ENCODE measurements at places on chromosomes 13 and 19.
A peak's percentile ranks its signal among the peaks of the same experiment; 100 is the strongest.

GRCh38 chr13:34772881-34773280, 169.2 kb upstream of the NBEA start:
- no peak for DNase-seq

DNA sequence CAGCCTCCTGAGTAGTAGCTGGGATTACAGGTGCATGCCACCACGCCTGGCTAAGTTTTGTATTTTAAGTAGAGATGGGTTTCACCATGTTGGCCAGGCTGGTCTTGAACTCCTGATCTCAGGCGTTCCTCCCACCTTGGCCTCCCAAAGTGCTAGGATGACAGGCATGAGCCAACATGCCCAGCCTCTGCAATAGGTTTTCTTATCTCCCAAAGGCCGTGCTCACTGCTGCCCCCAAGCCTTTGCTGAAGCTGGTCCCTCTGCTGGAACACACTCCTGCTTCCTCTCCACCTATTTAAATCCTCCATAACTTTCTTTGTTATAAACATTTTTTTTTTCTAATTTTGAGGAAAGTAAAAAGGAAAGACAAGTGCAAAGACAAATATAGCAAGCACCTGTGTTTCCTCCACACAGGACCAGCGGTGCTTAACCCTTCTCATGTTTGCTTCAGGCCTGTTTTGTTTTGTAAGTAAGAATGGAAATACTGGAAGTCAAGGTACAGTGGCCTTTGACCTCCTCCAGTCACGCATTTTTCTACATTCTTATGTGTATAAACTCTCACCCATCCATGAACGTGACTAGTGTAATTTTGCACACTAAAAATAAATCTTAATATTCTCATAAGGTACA, 14.5 kb upstream of the TNFAIP8L1 start:
- no peak for DNase-seq

GRCh38 chr13:81230386-81230785, 889.5 kb upstream of the SPRY2 start:
- no peak for DNase-seq

GRCh38 chr19:3979289-3979673, 6.0 kb downstream of the EEF2 start:
- DNase-seq, result no peak

- no peak for DNase-seq
These were observed 45.0 kb downstream of the RASA3 start for GRCh38 chr13:114087430-114087829.

- no peak for DNase-seq
These were observed 155.7 kb downstream of the ENOX1 start for GRCh38 chr13:43631106-43631505.

GRCh38 chr13:42615691-42616090, 41.7 kb downstream of the TNFSF11 start:
- no peak for DNase-seq

- no peak for DNase-seq
These were observed 74.5 kb upstream of the NBEA start for GRCh38 chr13:34867590-34867989.

DNA sequence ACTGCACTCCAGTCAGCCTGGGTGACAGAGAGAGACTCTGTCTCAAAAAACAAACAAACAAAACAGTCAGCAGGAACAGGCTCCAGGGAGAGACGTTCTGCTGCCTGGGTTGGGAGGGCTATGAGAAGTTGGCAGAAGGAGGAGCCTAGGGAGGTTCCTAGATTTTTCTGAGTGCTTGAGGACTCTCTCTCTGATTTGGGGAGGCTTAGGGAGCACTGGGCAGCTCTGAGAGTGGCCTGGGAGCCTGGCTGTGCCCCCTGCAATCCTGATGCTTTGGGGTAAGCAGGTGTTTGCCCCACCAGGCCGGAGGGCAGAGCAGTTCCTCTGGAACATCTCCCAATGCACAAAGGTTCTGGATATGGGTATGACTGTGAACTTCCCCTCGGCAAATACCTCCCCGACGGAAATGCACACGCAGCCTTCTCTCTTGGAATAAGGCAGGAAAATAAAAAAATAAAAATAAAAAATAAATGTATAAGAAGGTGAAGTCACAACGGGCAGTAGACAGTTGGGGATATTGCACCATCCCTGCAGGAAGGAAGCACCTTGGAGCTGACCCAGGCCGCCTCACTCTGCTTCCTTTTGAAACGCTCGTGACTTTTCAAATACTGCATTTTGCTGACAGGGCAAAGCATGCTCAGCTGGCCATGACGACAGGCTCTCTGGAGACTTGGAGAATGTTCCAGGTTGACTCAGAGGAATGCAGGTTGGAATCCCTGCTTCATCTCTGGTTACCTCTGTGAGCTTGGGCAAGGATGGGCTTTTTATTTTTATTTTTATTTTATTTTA, 26.5 kb upstream of the HOMER3 start:
- DNase-seq, result no peak

DNA sequence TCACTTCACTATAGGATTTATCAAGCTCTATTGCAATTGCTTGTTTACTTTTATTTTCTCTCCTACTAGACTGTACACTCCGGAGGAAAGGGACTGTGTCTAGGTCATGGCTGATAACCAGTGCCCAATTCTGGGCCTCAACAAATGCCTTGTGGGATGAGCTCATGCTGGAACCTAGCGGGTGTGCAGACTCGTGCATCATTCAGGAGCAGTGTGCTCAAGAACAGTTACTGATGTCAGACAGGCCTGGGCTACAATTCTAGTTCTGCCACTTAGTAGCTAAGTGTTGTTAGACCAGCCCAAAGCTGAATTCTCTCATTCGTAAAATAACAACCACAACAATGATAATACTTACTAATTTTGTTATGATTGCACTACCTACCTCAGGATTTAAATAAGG, 95.4 kb downstream of the CYSLTR2 start:
- DNase-seq, result no peak

- DNase-seq, result no peak
These were observed 12.6 kb downstream of the MKNK2 start for GRCh38 chr19:2038284-2039088.

DNA sequence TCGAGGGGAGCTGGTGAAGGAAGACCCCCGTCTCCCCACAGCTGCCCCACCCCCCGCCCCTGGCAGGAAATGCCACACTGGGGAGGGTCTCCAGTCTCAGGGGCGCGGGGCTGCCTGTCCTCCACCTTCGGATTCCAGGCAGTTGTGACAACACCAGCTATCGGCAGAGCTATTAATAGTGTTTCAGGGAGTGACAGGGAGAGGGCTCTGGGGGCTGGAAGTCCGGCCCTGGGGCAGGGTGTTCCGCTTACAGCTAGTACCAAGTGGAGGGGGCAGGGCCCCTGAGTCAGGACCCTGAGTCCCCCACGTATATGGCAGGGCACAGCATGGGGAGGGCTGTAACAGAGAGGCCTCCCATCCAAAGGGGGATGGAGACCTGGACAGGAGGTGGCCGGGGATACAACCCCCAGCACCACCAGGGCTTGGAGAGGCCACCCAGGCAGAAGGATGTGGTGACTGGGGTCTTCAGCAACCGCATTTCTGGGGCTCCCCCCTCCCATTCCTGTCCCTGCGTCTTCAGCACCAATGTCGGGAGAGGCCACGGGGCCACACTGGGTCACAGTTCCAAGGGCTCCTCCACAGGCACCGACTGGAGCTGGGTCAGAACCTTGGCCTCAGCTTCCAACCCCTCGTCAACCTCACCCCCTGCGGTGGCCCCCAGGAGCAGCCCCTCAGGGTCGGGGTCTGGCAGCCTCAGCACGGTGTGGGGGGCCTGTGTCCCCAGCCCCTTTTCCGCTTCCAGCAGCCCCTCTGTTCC, 3.9 kb downstream of the SIX5 start:
- DNase-seq, result no peak

- no peak for DNase-seq
These were observed 161.4 kb downstream of the EFNB2 start for GRCh38 chr13:106373989-106374572.

GRCh38 chr13:110557082-110557481, 4.4 kb downstream of the RAB20 start:
- DNase-seq, result no peak

- DNase-seq, result no peak
These were observed 5.1 kb downstream of the OR10H1 start for GRCh38 chr19:15810335-15810734.

DNA sequence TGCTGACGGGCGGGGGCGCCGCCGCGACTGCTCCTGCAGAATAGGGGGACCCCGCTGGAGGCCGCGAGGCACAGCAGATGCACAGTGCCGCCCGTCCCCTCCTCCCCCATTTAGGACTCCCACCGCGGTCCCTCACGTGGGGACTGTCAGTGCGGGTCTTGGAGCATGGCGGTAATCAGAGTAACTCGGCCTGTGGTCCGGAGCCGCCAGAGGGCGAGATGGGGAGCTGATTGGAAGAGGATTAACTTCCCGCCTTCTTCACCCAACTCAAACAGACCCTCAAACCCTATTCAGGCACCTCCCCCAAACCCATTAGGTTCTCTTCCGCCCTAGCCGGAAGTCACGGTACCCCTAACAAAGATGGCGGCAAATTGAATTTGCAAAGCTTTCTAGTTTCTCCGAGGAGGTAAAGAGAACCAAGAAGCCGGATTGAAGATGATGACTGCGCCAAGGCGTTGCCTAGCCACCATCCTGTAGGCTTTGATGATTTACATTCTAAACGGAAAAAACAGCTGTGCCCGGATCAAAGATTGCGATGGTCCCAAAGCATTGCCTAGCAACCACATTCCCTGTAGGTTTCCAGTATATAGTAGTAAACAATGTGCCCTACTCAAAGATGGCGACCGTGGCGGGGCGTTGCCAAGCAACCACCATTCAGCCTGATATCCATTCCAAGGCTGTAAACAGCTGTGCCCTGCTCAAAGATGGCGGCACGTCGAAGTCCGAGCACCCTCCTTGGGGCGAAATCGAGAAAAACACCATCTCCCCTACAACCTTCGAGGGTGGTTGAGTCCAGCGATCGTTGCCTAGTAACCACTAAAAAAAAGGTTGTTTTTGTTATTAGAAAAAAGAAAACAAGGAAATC, at the start of gene FUZ:
Gene FUZ (minus strand): TSS at position 296 of the 865 bp plus-strand sequence. CDS start 186 bp downstream, at position 110.
- peak; percentile 98 for DNase-seq

DNA sequence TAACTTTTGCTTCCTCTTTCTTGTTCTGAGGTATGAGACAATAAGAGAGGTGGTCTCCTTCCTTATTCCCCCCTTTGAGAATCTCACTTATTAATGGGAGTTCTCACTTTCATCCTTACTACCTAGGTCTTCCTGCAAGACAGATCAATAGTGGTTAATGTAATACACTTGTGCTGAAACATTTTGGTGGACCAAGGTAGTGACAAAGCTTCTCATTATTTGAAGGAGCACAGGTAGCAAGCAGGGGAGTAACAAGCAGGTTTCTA, 17.9 kb downstream of the ZNF700 start:
- DNase-seq, result no peak

- no peak for DNase-seq
These were observed 279.9 kb downstream of the SLITRK6 start for GRCh38 chr13:85519363-85519762.

DNA sequence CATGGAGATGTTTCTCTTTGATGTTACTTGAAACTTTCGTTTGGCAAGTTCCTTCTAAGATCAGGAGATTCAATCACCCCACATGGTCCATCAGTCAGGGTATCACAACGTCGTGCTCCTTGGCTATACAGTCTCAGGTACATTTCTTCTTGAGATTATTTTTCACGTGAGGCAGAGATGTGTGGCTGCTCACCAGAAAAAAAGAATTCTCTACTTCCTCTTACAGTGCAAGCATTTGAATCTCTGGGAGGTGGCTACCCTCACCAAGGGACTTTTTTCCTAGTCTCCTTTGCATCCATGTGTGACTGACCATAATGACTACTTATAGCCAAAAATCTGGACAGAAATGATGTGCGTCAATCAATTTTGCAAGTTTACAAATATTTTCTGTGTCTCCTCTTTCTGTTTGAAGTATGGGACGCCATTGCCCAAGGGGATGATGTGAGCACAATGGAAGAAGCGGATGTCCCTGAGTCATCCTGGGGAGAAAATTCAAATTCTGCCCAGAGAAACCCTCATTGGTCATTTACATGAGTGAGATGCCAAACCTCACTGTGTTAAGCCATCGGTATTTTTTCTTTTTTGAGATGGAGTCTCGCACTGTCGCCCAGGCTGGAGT, 8.6 kb upstream of the LAIR2 start:
- DNase-seq, result no peak
